Tibial nerve (tissue), 4 donors: ENCODE measurements at places on chromosomes 4 and X.

GRCh38 chr4:105624530-105624929, 72.1 kb downstream of the ARHGEF38 start:
- H3K4me3 ChIP-seq: no peak overlapping the region
- H3K36me3 ChIP-seq: no peaks in the 10 kb centered on the region
- no peaks in the 10 kb centered on the region for H3K27me3 ChIP-seq

DNA sequence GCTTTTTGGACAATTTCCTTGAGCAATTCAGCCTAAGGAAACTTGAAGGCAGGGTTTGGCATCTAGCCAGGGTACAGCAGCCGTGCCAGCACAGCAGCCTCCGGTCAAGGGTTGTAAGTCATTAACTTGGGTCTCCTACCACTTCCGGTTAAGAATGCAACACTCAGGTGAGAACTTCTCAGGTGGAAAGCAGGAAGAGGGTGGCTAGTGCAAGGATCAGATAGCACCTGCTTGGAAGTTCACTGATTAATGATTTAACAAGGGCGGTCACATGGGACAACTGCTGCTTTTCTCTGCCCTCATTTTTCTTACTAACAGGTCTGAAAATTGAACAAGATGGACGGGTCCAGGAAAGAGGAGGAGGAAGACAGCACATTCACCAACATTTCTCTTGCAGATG, 30.1 kb upstream of the SCOC start:
- no peak overlapping the region for H3K4me3 ChIP-seq
- no peaks in the 10 kb centered on the region for H3K36me3 ChIP-seq
- no peak overlapping the region for H3K27ac ChIP-seq

DNA sequence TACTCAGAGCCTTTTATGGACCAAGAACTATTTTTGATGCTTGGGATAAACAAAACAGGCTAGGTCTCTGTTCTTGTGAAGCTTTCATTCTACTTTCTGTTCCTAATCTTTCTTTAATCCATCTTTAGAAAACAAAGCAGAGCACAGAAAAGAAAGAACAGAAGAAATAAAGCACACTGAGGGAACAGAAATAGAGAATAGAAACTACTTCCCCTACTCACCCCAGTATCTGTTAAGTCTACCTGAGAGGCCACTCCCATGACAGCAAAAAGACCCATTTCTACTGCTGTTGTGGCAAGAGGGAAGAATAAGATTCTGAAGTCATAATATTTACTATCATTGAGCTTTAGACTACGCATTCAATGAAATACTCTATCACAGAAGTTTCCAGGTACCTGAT, 9.2 kb downstream of the RFC1 start:
- no peaks in the 10 kb centered on the region for H3K27me3 ChIP-seq
- H3K36me3 ChIP-seq: peaks cover 8% of the 10 kb centered on the region
- peak overlapping the region; percentile 2 for H3K27ac ChIP-seq
- H3K4me1 ChIP-seq: peaks cover 7% of the 10 kb centered on the region
- no peak for DNase-seq
- no peak overlapping the region for H3K4me3 ChIP-seq

GRCh38 chrX:53357799-53358530, 64.5 kb downstream of the SMC1A start:
- H3K36me3 ChIP-seq: no peaks in the 10 kb centered on the region
- H3K27ac ChIP-seq: no peak overlapping the region
- peaks cover 9% of the 10 kb centered on the region for H3K27me3 ChIP-seq
- DNase-seq: no peak

GRCh38 chr4:4867375-4868039, 8.0 kb downstream of the MSX1 start:
- H3K27me3 ChIP-seq: peaks cover 100% of the 10 kb centered on the region
- no peaks in the 10 kb centered on the region for H3K36me3 ChIP-seq
- H3K4me3 ChIP-seq: no peak overlapping the region
- no peaks in the 10 kb centered on the region for H3K4me1 ChIP-seq
- H3K27ac ChIP-seq: no peak overlapping the region

- DNase-seq: no peak
- H3K4me1 ChIP-seq: no peaks in the 10 kb centered on the region
- H3K4me3 ChIP-seq: no peak overlapping the region
These were observed 69.5 kb downstream of the HPRT1 start for GRCh38 chrX:134529481-134529880.

- no peak for DNase-seq
- H3K4me1 ChIP-seq: no peaks in the 10 kb centered on the region
- H3K27me3 ChIP-seq: no peaks in the 10 kb centered on the region
- no peak overlapping the region for H3K4me3 ChIP-seq
- H3K27ac ChIP-seq: no peak overlapping the region
These were observed 32.0 kb downstream of the F8 start for GRCh38 chrX:154990496-154990895.

GRCh38 chrX:129642641-129643040, 12.1 kb downstream of the APLN start:
- no peak overlapping the region for H3K27ac ChIP-seq
- no peak overlapping the region for H3K4me3 ChIP-seq
- no peaks in the 10 kb centered on the region for H3K4me1 ChIP-seq
- no peaks in the 10 kb centered on the region for H3K36me3 ChIP-seq
- H3K27me3 ChIP-seq: no peaks in the 10 kb centered on the region
- DNase-seq: no peak

DNA sequence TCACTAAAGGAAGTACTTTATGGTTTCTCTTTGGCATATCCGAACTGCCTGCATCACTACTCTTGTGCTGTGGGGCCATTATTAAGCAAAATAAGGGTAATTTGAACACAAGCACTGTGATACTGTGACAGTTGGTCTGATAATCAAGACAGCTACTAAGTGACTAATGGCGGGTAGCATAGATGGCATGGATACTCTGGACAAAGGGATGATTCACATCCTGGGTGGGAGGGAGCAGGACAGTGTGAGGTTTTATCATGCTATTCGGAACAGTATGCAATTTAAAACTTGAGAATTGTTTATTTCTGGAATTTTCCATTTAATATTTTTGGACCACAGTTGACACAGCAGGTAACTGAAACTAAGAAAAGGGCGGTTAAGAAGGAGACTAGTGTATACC, 52.6 kb upstream of the CITED1 start:
- no peak for DNase-seq
- no peak overlapping the region for H3K27ac ChIP-seq
- H3K27me3 ChIP-seq: no peaks in the 10 kb centered on the region
- no peaks in the 10 kb centered on the region for H3K4me1 ChIP-seq
- no peak overlapping the region for H3K4me3 ChIP-seq

GRCh38 chr4:81214144-81214880, 710 bp downstream of the PRKG2 start:
- H3K36me3 ChIP-seq: no peaks in the 10 kb centered on the region
- DNase-seq: no peak
- no peaks in the 10 kb centered on the region for H3K27me3 ChIP-seq
- H3K4me3 ChIP-seq: peak overlapping the region; percentile 58
- peak overlapping the region; percentile 12 for H3K27ac ChIP-seq
- peaks cover 19% of the 10 kb centered on the region for H3K4me1 ChIP-seq

DNA sequence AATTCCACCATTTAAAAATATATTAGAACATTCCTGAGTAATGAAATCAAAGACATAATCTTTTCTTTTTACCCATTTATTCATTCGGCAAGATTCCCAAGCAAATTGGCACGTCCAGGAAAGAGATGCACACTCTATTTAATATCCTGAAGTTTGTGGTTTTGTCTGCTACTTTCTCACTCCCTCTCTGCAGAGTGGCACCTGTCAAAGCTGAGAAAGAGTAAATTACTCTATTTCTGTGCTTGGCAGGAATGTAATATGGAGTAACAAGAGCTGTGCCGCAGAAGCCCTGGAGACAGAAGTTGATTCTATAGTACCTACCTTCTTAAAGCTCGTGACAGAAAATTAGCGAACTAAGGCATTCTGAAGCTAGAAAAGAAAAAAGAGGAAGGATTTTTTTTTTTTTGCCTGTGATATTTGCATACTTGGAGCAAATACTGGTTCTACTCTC, 5.5 kb downstream of the GSTCD start:
- H3K4me3 ChIP-seq: no peak overlapping the region
- no peak overlapping the region for H3K27ac ChIP-seq
- no peaks in the 10 kb centered on the region for H3K4me1 ChIP-seq
- no peaks in the 10 kb centered on the region for H3K27me3 ChIP-seq
- peaks cover 5% of the 10 kb centered on the region for H3K36me3 ChIP-seq

GRCh38 chrX:30904186-30904585, 15.1 kb upstream of the TAB3 start:
- no peak for DNase-seq
- no peak overlapping the region for H3K4me3 ChIP-seq
- no peaks in the 10 kb centered on the region for H3K4me1 ChIP-seq
- no peak overlapping the region for H3K27ac ChIP-seq
- no peaks in the 10 kb centered on the region for H3K27me3 ChIP-seq

DNA sequence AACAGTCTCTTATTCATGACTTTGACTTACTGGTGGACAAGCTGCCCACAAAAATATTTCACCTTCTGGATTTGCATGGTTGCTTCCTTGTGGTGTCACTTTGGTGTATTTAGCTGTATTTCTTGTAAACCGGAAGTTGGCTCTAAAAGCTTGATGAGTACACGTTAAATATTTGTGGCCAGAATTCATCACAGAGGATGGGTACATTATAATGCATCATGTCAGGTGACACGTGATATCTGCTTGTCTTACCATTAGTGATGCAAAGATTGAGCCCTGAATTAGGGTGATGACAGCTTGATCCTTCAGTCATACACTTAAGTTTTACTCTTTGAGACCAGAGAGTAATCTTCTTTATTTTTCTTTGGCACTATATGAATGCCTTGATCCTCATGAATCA, 188.3 kb upstream of the RPS6KA3 start:
- no peaks in the 10 kb centered on the region for H3K4me1 ChIP-seq
- H3K27me3 ChIP-seq: no peaks in the 10 kb centered on the region
- H3K4me3 ChIP-seq: no peak overlapping the region
- DNase-seq: no peak
- no peaks in the 10 kb centered on the region for H3K36me3 ChIP-seq

- no peak for DNase-seq
- no peak overlapping the region for H3K27ac ChIP-seq
These were observed 9.6 kb upstream of the MRPL1 start for GRCh38 chr4:77852892-77853495.

- H3K36me3 ChIP-seq: no peaks in the 10 kb centered on the region
- H3K4me3 ChIP-seq: no peak overlapping the region
- no peaks in the 10 kb centered on the region for H3K27me3 ChIP-seq
- DNase-seq: no peak
These were observed 2.6 kb downstream of the TIFA start for GRCh38 chr4:112282860-112283667.

DNA sequence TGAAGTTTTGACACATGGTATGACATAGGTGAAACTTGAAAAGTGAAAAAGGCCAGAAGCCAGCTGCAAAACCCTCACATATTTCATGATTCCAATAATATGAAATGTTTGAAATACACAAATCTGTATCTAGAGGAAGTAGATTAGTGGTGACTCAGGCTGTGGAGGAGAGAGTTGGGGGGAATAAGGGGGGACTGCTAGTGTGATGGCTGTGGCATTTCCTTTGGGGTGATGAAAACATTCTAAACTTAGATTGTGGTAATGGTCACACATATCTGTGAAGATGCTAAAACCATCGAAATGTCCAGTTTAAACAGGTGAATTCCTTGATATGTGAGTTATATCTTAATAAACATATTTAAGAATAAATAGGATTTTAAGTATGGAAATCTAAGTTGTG, 343.5 kb upstream of the SFRP2 start:
- H3K36me3 ChIP-seq: no peaks in the 10 kb centered on the region
- no peaks in the 10 kb centered on the region for H3K27me3 ChIP-seq
- no peak overlapping the region for H3K4me3 ChIP-seq
- no peak overlapping the region for H3K27ac ChIP-seq

DNA sequence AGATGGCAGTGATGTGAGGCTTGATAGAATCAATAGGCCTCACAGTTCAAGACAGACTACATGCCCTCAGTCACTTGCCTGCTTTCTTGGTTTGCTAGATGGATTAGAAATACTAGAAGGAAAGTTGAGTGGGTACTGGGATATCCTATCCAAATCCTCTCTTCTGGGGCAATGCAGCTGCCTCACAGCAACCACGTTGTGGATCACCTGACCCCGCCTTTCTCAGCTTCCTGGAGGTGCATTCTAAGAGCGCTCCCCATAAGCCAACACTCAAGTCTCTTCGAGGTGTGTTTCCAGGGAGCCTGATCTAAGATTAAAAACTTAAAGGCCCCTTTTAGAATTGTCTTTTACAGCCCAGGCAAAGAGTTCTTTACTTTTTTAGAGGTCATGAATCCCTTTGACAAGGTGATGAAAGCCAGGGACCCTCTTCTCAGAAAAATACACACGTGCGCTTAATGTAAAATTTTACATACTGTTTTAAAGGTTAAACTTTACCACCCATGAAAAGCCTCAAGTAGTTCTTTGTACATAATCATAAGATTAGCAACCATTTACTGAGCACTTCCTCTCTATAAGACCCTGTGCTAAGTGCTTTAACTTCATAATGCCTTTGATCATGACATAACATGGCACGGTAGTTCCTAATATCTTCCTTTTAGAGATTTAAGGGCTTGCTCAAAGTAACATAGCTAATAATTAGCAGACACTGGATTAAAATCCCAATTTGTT, 840 bp upstream of the RPL34 start:
- H3K27me3 ChIP-seq: no peaks in the 10 kb centered on the region
- no peaks in the 10 kb centered on the region for H3K4me1 ChIP-seq

DNA sequence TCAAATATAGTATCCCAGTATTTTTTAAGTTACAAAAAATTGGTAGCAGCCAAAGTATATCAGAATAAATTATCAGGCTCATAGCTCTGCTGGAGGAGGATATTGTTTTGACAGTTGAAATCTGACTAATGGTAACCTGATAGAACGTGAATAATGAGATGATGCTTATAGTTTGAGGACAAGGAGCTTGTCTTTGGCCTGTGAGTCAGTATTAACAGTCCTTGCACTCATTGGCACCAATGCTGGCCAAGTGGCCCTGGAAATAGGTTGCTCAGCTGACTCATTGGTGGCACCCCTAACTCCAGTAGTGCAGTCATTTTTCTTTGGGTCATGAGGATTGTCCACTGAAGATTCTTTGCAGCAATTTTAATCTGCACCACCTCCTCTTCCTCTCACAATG, 203.3 kb upstream of the JADE1 start:
- no peaks in the 10 kb centered on the region for H3K36me3 ChIP-seq
- H3K4me3 ChIP-seq: no peak overlapping the region
- H3K27ac ChIP-seq: no peak overlapping the region
- no peak for DNase-seq
- peaks cover 12% of the 10 kb centered on the region for H3K4me1 ChIP-seq

DNA sequence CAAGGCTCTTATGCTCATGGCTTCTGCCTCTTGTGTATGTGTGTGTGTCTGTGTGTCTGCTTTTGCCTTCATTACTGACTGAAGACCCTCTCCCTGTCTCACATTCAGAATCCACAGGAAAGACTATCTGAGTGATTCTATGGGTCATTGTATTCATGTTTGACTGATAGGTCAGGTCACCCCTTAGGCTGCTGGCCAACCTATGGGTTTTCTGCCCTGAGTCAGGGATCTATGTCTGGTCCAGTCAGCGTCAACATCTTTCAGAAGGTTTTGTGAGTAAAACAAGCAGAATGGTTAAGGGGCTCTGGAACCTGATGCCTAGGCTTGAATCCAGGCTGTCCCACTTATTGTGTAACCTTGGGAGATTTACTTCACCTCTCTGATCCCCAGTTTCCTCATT, 30.5 kb downstream of the NHSL2 start:
- H3K27ac ChIP-seq: no peak overlapping the region
- no peaks in the 10 kb centered on the region for H3K27me3 ChIP-seq
- H3K36me3 ChIP-seq: no peaks in the 10 kb centered on the region
- no peaks in the 10 kb centered on the region for H3K4me1 ChIP-seq

GRCh38 chr4:154441982-154442381, 49.6 kb downstream of the DCHS2 start:
- no peaks in the 10 kb centered on the region for H3K27me3 ChIP-seq
- no peak overlapping the region for H3K4me3 ChIP-seq
- H3K36me3 ChIP-seq: no peaks in the 10 kb centered on the region
